ENCODE measurements at places on chromosomes 2 and 18.

DNA sequence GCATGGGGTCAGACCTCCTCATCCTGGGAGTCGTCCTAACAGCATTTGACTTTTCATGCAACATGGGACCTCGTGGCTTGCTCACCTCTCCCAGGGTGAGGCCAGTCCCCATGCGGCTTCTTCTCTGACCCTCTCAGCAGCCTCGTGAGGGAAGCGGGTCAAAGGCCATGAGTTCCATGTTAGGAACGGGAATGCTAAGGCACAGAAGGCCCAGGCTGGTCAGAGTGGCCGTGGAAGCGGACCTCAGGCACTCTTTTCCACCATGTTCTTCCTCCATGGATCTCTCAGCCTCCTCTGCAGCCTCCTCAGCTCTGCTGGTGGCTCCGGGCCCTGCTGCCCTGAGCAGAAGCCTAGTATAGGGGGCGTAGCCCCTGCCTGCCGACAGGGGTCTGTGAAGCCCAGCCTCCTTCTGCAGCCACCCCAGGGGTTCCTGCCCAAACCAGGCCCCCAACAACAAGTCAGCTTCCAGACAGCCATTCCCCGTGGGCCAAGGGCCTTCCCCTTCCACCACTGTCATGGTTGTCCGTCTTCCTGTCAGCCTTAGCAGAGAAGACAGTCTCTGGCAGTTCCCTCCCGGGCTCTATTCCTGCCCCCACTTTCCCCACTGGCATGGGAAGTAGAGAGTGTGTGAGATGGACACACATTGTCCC is 60.0 kb upstream of the OTOF start:
- no peak for DNase-seq

DNA sequence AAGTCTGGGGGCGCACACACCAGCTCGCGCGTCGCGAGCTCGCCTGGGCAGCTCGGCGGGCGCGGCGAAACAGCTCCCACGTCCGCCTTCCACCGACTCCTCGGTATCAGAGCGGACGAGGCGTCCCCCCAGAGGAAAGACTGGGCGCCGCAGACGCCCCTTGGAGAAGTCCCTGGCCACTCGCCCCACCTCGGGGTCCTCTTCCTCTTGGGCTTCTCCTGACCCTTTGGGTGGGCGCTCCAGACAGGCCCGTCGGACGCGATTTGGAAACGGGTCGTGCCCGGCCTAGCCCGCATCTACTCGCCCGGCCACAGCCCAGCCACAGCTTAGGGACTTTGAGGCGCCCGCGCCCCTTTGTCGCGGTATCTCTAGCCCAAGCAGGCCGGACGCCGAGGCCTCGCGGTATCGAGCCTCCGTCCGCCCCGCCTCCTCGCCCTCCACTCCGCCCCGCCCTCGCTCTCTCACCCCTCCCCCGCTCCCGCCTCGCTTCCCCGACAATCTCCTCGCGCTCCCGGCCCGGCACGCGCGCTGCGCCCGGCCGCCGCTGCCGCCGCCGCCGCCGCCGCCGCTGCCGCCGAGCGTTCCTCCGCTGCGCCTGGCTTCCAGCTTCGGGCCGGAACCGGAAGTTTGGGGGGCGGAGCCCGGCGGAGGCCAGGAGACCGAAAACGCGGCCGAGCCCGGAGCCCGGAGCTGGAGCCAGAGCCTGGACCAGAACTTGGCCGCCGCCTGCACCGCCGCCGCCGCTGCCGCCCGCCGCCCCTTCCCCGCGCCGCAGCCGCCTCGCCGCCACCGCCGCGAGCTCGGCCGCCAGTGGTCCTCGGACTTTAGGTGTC is 749 bp upstream of the ACVR2A start:
- peak; percentile 97 for DNase-seq

GRCh38 chr18:69843015-69843414 is 104.7 kb downstream of the CD226 start:
- no peak for DNase-seq

DNA sequence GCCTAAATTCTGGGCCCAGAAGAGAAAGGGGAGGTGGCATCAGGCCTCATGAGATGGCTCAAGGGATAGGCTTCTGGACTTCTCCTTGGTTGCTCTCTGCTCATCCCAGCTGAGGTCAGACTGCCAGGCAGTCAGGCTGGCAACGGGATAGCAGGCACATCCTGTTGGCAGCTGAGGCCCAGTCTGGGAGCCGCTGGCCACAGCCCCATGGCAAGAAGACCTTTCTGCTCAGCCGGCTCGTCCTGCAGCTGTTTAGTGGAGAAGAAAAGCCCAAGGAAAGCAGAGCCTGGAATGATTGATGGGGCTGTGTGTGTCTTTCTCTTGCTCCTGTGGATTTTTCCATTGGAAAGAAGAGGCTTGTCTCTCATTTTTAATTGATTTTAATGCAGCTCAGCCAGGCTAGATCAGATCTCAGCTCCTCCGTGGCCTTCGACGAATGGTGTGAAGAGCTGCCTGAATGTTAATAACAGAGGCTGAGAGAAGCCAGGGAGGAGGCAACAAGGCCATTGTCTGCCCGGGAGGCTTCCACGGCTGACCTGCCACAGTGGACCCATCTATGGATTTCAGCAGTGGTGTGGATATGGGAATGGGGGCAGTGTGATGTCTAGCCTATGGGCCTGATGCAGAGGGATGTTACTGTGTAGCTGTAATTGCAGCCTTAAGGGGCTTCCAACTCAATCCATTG is 99.5 kb downstream of the HS1BP3 start:
- no peak for DNase-seq

- DNase-seq = no peak
These were observed 1111.6 kb upstream of the ZEB2 start for GRCh38 chr2:145631561-145631960.

DNA sequence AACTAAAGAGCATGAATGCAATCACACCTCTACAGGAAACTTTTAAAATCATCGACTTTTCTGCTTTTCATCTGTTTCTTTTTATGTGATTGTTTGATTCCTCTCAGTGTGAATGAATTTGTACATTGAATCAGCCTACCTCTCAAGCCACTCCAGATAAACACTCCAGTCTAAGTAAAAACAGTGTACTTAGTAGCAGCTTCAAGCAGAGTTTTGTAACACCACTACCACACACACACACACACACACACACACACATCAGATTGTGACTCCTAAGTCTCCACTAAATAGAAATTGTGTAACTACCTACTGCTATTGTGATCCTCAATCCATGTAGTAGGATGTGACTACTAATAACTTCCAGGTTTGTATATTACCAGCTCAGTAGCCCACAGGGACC is 65.3 kb upstream of the EPB41L5 start:
- DNase-seq = no peak

GRCh38 chr2:199933466-199933865 is 21.8 kb downstream of the TYW5 start:
- DNase-seq = no peak

DNA sequence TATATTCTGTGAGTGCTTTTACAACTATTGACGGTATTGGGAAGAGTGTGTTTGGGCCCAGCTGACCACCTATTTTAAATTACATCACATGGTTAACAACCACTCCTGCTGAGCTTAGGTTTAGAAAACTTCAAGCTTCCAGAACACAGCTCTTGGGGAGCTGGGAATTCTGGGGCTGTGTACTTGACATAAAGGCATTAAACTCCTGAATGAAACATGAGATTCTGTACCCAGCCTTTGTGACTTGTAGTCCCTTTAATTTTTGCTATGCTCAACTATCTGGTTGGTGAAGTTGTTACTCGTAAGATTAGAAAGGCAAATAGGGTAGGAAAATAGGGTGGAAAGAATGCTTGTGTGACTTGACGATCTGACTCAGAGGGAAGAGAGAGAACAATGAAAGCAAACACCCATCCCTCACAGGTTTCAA is 66.9 kb downstream of the LTBP1 start:
- DNase-seq = no peak

- no peak for DNase-seq
These were observed 190.1 kb downstream of the PTPRM start for GRCh38 chr18:7757175-7757574.

DNA sequence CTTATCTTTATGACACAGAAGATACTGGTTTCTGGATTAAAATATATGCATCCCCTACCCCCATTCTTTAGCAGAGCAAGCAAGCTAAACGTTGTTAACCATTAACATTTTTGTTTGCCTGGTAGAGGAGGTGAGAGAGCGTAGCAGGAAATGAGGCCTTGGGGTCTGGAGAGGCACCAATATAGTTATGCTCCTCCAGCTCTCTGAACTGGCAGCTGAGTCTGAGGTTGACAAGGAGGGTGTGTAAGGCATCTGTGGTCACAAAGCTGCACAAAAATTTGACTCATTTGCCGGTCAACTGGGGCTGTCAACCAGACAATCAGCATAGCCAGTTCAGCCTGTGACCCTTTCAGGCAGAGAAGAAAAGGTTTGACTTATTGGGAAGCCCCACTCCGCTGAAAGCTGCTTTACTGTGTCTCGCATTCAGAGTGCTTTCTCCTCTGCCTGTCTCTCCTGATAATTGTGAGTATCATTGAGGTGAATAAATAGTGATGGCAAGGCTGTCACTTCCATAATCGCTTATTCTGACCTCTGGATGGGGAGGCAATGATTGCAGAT is 647.5 kb upstream of the SETBP1 start:
- peak; percentile 6 for DNase-seq

DNA sequence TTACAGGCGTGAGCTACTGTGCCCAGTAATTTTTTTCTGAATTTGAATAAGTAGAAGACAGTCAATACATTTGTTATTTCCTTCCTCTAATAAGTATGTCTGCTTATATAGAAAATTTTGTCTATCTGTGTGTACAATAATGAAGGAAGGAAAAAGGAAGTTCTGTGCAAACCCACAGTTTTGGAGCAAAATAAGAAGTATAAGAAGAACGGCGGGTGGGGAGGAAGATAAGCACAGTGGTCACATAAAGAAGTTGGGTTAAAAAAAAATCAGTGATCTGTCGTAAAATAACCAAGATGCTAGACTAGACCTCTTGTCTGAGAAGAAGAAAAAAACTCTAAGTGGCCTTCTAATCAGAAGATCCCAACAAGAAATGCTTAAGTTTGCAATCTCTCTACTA is 20.2 kb downstream of the MGAT4A start:
- DNase-seq = no peak

- peak; percentile 46 for DNase-seq
These were observed 799.3 kb downstream of the BCL11A start for GRCh38 chr2:59754011-59754735.

- DNase-seq = no peak
These were observed 74.2 kb downstream of the DOCK10 start for GRCh38 chr2:224968051-224968450.

GRCh38 chr2:219709331-219709761 is 81.9 kb downstream of the SLC4A3 start:
- no peak for DNase-seq

- no peak for DNase-seq
These were observed 300.0 kb downstream of the XIRP2 start for GRCh38 chr2:167187978-167188967.

- DNase-seq = no peak
These were observed 23.2 kb downstream of the DNAJC27 start for GRCh38 chr2:24948506-24948905.

DNA sequence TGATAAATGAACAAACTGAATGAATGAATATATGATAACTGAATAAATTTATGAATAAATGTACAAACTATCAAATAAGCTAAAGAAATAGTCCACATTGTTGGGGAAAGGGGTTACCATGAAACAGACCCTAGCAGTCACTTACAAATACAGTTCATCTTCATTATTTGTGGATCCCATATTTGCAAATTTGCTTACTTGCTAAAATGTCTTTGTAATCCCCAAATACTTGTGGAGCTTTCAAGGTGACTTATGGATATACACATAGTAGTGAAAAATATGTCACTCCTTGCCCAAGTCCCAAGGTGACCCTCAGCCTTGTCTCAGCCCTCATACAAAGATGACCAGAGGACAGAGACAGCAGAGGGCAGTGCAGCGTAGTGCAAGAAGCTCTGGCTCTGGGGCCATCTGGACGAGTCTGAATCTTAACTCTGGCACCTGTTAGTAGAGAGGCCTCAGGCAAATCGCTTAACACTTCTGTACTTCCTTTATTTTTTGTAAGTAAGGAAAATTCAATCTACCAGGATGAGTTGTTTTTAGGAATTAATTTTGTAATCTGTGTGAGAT is 3.1 kb downstream of the PAIP2B start:
- peak; percentile 80 for DNase-seq

DNA sequence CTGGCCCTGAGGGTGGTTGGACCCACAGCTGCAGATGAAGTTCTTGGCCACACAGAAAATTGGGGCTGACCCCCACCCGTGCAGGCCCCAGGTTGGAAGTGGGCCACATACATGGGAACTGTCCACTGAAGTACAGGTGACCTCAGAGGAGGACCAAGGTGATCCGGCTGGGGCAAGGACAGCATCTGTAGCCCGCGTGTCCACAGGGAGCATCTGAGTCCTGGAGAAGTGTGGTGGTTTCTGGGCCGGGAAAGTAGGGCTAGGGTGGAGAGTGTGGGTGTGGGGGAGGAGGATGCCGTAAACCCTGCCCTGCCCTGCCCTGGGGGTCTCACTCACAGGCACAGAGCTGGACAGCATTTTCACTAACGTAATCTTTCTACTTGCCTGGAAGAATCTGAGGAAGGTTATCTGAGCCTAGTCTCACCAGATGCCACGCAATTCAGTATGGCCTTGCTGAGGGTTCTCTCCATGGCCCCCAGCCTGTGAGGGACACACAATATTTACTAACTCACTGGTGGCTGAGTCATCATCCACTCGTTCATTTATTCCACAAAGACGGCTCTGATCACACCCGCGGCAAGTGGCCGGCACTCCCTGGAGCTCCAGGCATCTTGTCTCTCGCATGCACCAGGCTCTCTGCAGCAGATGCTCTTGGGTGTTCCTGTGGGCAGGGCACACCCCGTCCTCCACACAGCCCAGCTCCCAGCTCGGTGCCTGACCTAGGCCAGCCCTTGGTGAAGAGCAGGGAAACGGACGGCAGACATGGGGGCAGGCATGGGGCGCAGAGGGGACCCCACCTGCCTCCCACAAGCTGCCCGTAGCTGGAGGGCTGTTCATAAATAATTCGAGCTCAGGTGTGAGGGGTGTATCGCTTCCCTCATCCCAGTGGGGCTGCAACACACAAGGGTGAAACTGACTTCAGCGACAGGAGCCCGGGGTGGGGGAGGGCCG is 51.2 kb downstream of the INHBB start:
- DNase-seq = no peak

DNA sequence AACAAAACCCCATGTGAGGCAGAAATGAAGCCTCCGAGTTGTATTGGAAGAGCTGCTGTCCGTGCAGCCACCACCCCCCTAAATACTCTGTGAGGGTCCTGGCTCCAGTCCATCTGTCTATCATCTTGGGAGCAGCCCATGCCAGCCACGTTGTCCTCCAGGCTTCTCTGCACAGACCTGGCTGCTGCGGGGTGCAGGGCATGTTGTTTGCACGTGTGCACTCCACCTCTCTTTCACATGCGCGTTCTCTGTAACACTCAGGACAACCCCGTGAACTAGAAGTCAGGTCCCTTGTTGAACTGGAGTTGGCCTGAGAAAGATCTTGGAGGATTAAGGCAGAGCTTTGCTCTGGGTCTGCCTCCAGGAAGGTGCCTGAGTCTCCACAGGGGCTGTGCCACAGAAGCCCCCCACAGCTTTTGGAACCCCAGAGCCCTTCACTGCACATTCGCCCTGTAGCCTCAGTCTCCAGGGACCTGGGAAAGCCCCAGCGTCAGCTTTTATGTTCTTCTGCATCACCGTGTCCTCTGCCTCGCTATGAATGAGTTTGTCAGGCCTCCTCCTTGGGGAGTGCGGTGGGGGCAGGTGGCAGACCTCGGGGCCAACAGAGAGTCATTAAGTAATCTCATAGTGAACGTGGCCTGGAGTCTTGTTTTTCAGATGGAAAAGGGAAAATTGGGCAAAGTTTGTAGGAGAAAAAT is 16.6 kb downstream of the RTP5 start:
- no peak for DNase-seq

- no peak for DNase-seq
These were observed 41.5 kb upstream of the OTOS start for GRCh38 chr2:240182001-240182400.

Measured in neural progenitor cell (in vitro differentiated cells).